ENCODE measurements at places on chromosomes 11 and 22.

GRCh38 chr11:128066399-128066798, 521.0 kb downstream of the ETS1 start:
- no peak for DNase-seq

DNA sequence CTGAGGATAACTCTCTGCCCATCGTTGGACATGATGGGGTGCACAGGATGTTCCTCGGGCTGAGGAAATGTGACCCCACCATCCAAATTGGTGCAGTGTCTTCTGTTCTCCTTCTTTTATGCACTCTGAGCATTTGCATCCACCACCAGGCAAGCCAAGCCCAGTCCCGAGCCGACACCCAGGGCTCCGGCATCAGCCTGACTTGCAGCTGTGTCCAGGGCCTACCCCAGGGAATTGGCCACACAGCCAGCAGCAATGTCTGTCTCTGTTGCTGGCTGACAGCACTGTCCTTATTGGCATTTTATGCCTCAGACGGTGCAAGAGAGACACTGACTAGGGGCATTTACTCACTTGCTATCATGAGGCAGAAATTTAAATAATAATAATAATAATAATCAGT, 25.4 kb upstream of the CPT1A start:
- no peak for DNase-seq

DNA sequence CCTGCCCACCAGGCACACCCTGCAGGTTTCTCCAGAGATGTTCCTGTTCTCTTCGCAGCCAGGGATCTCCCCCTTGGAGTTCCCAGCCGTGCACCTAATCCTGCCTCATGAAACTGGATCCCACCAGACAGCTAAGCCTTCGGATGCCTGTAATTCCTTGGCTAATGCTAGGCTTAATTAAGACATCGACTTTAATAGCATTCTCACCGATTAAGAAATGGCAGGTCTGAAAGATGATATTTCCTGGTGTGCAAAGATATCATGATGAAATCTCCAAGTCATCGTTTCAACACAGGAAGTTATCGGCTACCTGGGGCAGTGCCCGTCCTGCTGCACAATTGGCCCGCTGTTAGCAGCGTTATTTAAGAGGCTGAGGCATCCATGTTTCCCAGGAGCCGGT, 41.5 kb upstream of the CCND1 start:
- no peak for DNase-seq

GRCh38 chr11:72899238-72899637, 85.0 kb downstream of the ATG16L2 start:
- no peak for DNase-seq

GRCh38 chr11:134762248-134763029, 350.4 kb upstream of the B3GAT1 start:
- no peak for DNase-seq

DNA sequence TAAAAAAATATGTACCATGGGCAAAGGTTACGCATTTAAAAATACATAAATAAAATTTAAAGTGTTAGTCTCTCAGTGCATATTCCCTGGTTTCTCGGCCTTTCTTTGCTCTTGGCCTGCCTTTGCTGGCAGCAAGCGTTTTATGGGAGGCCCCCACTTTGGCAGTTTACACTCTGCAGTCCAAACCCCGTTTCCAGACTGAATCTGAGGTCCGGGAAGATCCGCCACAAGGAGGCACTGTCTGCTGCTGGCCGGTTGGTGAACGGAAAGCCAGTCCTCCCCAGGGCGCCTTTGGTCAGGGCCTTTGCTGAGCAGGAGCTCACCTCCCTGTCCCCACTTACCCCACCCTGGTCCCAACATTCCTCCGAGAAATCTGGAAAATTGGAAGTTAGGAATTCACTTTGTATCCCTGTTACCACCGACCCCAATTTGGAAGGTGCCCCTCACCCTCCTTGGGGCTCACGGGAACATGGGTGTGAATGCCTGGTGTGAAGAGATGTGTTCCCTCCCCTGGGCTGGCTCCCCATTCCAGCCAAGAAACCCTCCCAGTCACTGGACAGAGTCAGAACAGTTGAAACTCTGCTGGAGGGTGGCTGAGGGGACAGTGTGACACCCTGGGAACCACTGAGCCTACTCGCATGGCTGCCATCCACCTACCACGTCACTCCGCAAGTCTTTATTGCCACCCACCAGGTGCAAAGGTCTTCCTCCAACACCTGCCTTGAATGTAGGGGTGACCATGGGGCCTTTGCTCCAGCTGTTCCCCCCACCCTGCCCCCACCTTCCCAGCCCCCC, 9.4 kb upstream of the SF1 start:
- peak; percentile 67 for DNase-seq

GRCh38 chr11:117606211-117606610, 190.8 kb downstream of the DSCAML1 start:
- no peak for DNase-seq

- no peak for DNase-seq
Observed at GRCh38 chr22:29463629-29464028, 16.4 kb upstream of the NEFH start.

- DNase-seq = peak; percentile 25
Observed at GRCh38 chr22:30422481-30423300, 2.9 kb upstream of the MTFP1 start.

GRCh38 chr22:46058091-46058420, 81.1 kb upstream of the WNT7B start:
- DNase-seq = peak; percentile 58

GRCh38 chr11:91244912-91245311, 979.7 kb upstream of the FAT3 start:
- DNase-seq = no peak

GRCh38 chr11:96213500-96213899, 129.5 kb downstream of the MAML2 start:
- no peak for DNase-seq

- DNase-seq = no peak
Observed at GRCh38 chr11:108025387-108026080, 16.8 kb downstream of the CUL5 start.

DNA sequence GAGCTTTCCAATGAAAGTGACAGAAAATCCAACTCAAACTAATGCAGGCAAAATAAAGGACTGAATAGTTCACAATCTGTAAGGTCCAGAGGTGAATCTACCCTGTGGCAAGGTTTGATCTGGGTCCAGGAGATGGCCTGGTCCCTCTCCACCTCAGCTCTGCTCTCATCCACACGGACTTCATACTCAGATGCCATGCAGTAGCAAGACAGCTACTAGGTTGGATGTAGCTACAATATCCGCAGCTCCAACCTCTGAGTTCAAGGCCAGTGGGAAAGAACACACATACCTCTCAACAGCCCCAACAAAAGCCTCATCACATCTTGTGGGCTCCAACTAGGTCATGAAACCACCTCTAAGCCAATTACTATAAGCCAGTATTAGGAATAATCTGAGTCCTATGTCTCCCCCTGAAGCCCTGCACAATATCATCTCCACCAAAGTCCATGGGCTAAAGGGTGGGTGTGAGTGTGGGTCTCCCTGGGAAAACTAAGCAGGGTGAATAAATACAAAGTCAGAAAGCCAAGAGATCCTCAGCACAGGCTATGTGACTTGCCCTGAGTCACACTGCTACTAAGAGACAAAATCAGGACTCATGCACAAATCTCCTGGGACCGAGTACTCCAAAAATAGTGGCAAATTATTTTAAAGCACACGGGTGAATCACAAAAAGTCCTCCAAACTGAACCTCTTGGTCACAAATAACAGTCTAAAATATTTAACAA, 78.8 kb downstream of the LARGE1 start:
- no peak for DNase-seq

DNA sequence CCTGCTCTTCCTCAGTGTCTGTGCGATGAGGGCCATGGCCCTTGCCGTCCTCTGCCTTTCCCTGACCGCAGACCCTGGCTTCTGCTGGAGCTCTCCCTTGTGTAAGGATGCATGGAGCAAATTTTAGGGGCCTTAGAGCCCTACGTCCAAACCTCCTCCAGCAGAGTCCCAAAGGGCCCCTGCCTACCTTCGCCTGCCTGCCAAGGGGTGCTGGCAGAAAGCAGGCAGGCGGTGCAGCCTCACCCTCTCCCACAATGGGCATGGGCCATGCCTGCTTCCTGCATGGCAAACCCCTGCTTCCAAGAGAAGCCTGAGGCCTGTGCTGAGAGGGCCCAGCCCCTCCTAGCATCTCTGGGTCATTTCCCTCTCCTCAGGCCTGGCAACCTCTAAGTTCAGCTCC, 71.3 kb upstream of the FGF3 start:
- DNase-seq = no peak

DNA sequence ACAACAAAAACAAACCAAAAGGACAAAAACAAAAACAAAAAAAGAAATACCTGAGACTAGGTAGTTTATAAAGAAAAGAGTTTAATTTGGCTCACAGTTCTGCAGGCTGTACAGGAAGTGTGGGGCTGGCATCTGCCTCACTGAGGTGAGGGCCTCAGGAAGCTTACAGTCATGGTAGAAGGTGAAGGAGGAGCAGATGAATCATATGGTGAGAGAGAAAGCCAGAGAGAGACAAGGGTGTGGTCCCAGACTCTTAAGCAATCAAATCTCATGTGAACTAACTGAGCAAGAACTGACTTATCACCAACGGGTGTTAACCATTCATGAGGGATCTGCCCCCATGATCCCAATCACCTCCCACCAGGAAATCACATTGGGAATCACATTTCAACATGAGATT, 58.8 kb upstream of the ZBED5 start:
- no peak for DNase-seq

GRCh38 chr11:60887556-60887955, 18.8 kb downstream of the PRPF19 start:
- DNase-seq = peak; percentile 39

DNA sequence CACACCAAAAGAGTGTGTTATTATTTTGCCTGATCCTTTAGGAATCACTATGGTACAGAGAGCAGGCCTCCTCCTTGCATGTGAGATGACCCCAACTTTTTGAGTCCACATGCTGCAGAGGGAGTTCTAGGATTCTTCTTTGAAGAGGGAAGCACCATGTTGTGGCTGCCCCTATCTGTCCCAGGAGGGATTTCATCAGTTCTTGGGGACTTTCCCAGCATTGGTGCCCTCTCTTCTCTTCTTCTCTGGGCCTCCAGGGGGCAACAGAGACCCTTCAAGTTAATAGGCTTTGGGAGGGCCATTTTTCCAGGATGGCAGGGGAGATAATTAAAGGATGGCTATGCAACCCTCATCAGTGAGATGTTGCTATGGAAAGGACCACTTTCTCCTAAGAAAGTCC, 3.6 kb downstream of the MMP1 start:
- no peak for DNase-seq

- DNase-seq = no peak
Observed at GRCh38 chr11:121535129-121535796, 82.5 kb upstream of the SORL1-AS1 start.

GRCh38 chr22:45284705-45285262, at the start of gene UPK3A:
UPK3A (plus strand) TSS chr22:45284949; CDS start chr22:45285014, 65 bp downstream.
- peak; percentile 48 for DNase-seq

- peak; percentile 86 for DNase-seq
Observed at GRCh38 chr22:39170825-39171622, 18.5 kb upstream of the CBX7 start.

DNA sequence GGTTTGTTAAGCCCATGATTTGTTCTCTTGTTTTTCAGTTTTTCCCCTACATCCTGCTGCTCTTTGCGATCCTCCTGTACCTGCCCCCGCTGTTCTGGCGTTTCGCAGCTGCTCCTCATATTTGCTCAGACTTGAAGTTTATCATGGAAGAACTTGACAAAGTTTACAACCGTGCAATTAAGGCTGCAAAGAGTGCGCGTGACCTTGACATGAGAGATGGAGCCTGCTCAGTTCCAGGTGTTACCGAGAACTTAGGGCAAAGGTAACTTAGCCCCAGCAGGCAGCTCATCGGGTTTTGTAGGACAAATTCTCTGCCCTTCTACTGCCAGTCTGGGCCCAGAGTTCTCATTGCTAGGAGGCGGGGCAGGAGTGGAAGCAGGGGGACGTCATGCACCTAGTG, 49.7 kb downstream of the PANX1 start:
- no peak for DNase-seq

GRCh38 chr22:30078320-30079311, 1.6 kb upstream of the HORMAD2 start:
- peak; percentile 24 for DNase-seq

DNA sequence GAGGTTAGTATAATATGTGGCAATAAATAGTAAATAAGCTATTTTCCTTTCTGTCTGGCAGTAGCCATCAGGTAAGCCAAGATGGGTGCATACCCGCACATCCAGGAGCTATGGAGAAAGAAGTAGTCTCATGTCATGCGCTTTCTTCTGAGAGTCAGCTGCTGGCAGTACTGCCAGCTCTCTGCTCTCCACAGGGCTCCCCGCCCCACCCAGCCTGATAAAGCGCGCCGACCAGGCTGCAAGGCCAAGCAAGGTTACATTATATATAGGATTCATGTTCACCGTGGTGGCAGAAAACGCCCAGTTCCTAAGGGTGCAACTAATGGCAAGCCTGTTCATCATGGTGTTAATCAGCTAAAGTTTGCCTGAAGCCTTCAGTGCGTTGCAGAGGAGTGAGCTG, 126.2 kb downstream of the ATG16L2 start:
- DNase-seq = no peak

GRCh38 chr11:45082744-45083543, 63.5 kb upstream of the PRDM11 start:
- no peak for DNase-seq

- no peak for DNase-seq
Observed at GRCh38 chr11:2777386-2777785, 77.6 kb upstream of the KCNQ1OT1 start.

DNA sequence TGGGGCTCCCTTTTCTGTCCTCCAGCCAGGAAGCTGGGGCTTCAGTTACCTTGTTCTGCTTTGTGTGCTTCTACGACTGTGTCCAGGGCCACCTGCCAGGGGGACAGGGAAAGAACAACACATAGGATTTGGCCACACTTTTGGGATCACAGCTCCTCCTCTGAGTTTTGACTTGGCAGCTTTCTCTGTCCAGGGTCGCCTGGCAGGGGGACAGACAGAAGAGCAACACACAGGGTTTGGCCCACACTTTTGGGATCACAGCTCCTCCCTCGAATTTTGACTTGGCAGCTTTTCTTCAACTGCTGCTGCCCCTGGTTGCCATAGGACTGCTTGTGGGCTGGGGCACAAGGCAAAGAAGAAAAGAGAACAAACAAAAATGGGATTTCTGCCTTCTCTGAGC, 19.1 kb downstream of the INCENP start:
- no peak for DNase-seq

GRCh38 chr11:20771681-20772080, 102.3 kb downstream of the NELL1 start:
- DNase-seq = no peak

- no peak for DNase-seq
Observed at GRCh38 chr22:30214703-30215407, 31.7 kb downstream of the LIF start.

DNA sequence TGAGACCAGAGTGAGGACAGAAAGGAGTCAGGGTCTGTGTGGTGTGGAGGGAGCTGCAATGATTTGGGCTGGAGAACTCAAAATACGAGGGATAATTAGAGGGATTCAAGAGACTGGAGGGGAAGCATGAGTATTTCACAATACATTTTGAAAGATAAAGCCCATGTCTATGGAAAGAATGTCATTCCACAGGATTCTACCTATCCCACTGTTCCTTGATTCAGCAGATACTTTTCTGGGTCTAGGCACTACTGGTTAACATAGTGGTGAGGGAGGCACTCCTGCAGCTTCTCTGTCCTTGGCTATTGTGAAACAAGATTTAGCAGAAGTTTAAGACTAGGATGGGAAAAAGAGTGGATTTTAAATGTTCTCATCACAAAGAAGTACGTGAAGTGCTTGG, 72.9 kb upstream of the RASSF10 start:
- no peak for DNase-seq
